Left renal pelvis (tissue), 4 donors: ENCODE measurements at places on chromosomes 12 and 14.

DNA sequence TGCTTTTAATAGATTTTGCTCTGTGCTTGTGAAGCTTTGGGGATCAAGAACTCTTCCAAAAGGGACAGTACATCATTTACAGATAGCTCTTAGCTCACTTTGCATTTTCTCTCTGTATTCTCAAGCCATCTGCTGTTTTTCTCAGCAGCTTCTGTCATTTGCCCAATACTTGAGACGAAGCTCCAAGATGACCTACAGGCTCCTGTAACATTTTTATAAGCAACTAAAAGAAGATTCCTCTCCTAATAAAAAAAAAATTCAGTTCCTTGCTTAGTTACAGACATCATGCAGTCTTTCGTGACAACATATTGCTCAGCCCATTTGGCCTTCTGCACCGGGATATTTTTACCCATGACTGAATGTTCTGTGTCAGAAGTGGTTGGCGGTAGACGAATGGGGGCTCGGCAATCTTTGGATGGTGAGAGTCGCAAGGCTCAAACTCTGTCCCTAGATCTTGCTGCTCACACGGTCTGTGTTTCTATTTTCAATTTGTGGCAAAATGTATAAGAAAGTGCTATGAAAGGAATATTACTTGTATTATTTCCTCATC, 215.6 kb downstream of the FSCB start:
- no peak for DNase-seq

GRCh38 chr14:76346391-76347160, 29.4 kb upstream of the ESRRB start:
- no peak for DNase-seq

DNA sequence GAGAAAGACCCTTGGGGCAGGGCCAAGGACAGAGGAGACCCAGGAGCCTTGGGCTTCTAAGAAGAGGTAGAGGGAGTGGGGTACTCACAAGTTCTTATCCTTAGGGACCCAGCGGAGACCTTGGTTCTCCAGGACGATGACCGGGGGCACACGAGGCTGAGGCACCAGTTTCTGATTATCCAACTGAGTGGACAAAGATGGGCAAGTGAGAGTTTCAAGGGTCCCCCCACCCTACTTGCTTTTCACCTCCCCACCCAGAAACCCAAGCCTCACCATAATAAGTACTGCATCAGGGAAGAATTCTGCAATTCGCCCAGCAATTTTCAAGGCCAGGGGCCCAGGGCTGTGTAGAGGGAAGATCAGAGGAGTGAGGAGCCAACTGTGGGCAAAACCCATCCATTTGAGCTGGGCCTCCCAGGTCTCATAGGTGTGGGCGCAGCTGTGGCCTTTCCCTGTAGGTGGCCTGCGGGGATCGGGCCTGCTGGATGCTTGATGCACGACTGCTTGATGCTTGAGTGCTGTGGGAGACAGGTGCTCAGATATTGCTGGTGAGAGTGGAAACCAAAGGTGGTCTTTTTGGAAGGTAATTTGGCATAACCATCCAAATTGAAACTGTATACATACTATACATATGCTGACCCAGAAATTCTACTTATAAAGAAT, 2.0 kb downstream of the EMC9 start:
- no peak for DNase-seq

- DNase-seq = no peak
Observed at GRCh38 chr12:29763301-29763683, 20.4 kb downstream of the TMTC1 start.

- no peak for DNase-seq
Observed at GRCh38 chr12:98696036-98696646, 51.1 kb downstream of the APAF1 start.

- no peak for DNase-seq
Observed at GRCh38 chr12:107393043-107393717, 292.4 kb upstream of the PWP1 start.

GRCh38 chr14:51938137-51938536, 51.2 kb upstream of the RTRAF start:
- no peak for DNase-seq

DNA sequence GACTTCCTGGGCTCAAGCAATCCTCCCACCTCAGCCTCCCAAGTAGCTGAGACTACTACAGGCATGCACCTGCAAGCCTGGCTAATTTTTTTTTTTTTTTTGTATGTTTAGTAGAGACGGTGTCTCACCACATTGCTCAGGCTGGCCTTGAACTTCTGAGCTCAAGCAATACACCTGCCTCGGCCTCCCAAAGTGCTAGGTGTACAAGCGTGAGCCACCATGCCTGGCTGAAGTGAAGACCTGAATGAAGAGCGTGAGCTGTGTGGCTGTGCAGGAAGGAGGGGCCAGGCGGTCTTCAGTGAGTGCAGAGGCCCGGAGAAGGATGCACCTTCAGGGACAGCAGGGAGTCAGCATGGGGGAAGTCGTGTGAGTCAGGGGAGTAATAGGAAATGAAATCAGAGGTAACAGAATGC, 14.9 kb upstream of the NFKBIA start:
- DNase-seq = no peak

DNA sequence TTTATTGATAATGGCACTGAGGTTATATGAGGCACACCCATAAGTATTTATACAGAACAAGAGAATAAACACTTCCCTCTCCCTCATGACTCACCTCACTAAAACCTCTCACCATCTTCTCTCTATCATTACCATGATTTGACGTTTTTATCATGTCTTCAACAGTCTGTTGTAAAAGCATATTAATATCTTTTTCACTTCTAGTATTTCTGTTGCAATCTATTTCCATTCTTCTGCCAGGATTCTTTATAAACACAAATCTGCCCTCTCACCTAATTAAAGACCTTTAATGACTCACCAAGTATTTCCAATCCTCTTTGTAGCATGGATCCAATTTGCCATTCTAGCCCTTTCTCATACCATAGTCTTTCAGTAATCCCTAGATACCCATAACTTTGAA, 527.7 kb downstream of the SLC16A7 start:
- DNase-seq = no peak

GRCh38 chr14:27090716-27091115, 492.9 kb upstream of the NOVA1 start:
- DNase-seq = no peak

GRCh38 chr12:130677957-130678558, 38.0 kb downstream of the RIMBP2 start:
- no peak for DNase-seq

GRCh38 chr12:132637811-132638210, 19.2 kb downstream of the P2RX2 start:
- DNase-seq = no peak

- no peak for DNase-seq
Observed at GRCh38 chr14:105217774-105218173, 30.6 kb upstream of the BTBD6 start.

- DNase-seq = no peak
Observed at GRCh38 chr12:59459966-59460660, 135.7 kb upstream of the SLC16A7 start.

GRCh38 chr12:72365151-72365550, 93.0 kb downstream of the TRHDE start:
- no peak for DNase-seq

GRCh38 chr14:72738161-72738611, 155.7 kb downstream of the DPF3 start:
- no peak for DNase-seq

DNA sequence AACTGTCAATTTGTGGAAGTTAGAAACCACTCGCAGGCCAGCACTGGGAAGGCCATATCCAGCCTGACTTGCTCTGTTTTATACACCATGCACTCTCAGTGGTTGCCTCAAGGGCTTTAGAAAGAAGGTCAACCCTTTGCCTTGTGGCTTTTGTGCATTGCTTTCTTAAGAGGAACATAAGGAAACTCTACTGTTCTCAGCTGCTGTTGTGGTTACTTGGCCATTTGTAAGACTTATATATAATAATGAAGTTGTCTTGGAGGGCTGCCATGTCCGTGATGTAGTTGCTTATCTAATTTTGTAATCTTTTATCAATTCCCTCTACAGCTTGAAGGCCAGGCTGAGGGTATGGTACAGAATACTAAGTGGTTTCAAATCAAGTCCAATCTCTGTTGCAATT, 637.8 kb downstream of the DIO2 start:
- DNase-seq = no peak

DNA sequence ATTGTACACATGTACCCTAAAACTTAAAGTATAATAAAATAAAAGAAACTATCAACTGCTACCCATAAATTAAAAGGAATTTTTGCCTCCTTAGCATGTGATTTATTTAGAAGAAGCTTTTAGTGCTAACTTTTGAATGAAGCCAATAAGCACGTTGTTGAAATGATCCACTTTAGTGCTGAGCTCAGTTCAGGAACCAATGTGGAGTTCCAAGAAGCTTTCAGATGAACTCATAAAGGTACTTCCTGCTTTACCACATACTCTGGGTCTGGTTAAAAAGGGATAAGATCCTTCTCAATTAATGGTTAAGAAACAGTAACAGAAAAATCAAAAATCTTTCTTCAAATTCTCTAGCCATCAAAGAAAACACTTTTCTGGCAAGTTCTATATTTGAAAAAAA, 39.4 kb downstream of the TMTC1 start:
- DNase-seq = no peak

- DNase-seq = no peak
Observed at GRCh38 chr14:104743461-104744380, 9.2 kb upstream of the SIVA1 start.

DNA sequence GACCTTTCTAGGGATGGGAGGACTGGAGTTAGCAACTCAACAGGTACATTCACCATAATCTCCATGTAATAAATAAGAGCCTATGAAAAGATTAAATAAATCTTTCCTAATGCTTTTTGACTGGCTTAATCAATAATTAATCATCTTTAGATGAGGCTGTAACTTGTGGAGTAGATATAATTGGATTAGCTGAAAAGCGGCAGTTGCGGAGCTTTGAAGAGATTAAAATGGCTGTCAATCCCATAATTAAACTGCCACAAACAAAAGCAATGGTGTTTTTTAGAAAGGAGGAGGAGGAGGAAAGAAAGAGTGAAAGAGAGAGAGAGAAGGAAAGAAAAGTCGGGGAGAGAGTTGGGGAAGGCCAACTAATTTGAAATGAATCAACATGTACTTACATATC, 70.7 kb upstream of the TMEM263 start:
- no peak for DNase-seq

DNA sequence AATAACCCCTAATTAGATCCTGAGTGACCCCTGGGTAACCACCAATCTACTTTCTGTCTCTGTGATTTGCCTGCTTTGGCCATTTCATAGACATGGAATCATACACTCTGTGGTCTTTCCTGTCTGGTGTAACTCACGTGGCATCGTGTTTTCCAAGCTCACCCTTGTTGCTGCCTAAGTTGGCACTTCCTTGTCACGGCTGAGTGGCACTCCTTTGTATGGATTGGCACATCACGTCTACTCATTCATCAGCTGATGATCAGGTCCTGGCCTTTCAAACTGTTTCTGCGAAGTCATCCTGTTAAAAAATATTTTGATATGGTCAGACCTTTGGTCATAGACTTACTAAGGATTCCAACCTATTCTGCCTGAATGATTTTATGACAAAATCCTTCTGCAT, 87.7 kb downstream of the GLT1D1 start:
- no peak for DNase-seq

DNA sequence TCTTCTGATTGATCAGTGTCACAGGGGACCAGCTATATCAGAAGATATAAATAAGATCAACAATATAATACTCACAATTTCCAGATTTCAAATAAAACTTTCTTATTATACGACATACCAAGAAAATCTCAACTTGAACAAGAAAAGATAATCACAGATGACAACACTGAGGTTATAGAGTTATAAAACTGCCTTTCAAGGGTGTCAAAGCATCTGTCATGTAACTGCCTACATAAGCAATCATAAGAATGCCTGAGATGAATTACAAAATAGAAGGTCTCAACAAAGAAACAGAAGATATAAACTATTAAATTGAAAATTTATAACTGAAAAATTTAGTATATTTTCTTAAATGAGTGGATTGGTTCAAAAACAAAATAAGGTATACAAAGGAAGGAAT, 659.2 kb downstream of the SLC16A7 start:
- DNase-seq = no peak

DNA sequence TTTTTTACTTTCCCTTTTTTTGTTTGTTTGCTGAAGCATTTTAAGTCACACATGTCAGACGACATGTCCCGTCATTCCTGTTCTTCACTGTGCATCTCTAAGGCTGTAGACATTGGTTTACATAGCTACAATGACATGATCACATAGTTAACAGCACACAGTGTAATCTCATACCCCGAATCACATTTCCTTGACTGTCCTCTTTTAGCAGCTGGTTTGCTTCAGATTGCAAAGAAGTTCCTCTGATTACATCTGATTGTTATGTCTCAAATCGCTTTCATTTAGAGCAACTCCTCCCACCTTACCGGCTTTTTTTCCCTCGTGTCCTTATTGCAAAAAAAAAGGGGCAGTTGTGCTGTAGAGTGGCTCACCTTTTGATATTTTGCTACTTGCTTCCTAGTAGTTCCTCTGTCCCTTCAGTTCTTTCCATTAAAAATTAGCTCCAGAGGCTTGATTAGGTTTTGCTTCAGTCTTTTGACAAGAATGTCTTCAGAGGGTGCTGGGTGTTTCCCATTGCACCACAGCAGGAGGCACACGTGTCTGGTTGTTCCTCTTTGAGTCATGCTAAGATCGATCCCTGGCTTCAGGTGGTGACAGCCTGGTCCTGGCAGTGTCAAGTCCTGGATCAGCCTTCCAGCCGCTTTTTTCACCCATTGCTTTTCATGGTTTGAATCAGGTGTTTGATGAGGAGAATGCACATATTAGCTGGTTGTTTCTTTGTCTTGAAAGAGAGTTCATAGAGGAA, 35.0 kb downstream of the ZNF664 start:
- DNase-seq = no peak

DNA sequence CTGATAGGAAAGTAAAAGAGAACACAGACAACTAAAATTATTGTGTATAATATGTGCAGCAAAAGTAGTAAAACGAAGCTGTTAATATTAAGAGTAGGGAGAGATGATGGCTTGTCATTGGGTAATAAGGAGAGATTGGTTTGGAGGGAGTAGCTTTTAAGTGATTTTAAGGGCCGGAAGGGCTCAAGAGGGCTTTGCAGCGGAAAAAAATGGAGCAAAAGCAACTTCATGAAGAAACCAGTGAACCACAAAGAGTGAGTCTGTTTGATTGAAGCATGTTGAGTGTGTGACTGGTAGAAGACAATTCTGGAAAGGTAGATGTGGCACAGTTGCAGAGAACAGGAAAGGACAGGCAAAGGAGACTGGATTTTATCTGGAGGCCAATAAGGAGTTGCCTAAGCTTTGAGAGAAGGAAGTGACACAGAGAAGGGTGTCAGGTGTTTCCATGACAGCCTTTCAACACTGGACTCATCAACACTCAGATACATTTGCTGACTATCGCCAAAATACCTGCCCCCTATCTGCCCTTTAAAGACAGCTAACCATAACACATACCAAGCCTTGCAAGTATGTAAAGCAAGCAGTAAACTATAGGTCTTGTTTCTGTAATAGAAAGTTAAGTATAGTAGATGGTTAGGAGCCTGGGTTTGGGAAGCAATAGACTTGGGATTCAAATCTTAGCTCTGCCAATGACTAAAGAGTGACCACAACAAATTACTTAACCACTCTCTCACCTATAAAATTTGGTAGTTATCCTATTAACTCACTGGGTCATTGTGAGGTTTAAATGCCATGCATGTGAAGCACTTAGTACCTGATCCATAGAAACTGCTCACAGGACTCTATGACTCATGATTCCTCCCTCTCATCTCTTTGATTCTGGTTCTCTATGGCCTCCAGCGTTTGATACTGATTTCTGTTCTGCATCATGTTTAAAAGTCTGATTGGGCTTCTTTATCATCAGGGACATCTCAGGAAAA, 117.3 kb upstream of the LMNTD1 start:
- DNase-seq = no peak

- DNase-seq = no peak
Observed at GRCh38 chr12:96409731-96410130, 9.5 kb upstream of the CDK17 start.

- no peak for DNase-seq
Observed at GRCh38 chr14:90060965-90061684, 669 bp upstream of the KCNK13 start.
